ENCODE measurements at places on chromosomes 11 and 22. TPM values are rescaled to one million over a fixed set of nuclear protein-coding genes. Genes with fewer than 3 reads are reported as not detected.

TYR gene
- not detected for total RNA-seq

CAVIN3 gene
- 30.7 TPM for total RNA-seq

FUT4 gene
- total RNA-seq: 3.0 TPM

EFCAB6 gene
- 1.4 TPM for total RNA-seq

DEUP1 gene
- total RNA-seq: not detected

CDC42BPG gene
- total RNA-seq: 0.68 TPM

TREH gene
- not detected for total RNA-seq

EXPH5 gene
- total RNA-seq: 0.59 TPM

CSF2RB gene
- not detected for total RNA-seq

TMEM45B gene
- not detected for total RNA-seq

ZNRF3 gene
- total RNA-seq: 6.4 TPM

FBLN1 gene
- total RNA-seq: 240 TPM

USP35 gene
- total RNA-seq: 11.1 TPM

TCN2 gene
- 58.1 TPM for total RNA-seq

CHADL gene
- not detected for total RNA-seq

PGM2L1 gene
- total RNA-seq: 19.8 TPM

CCS gene
- total RNA-seq: 46.8 TPM

CHST1 gene
- total RNA-seq: 0.16 TPM

POU2AF2 gene
- total RNA-seq: not detected

SLC22A25 gene
- not detected for total RNA-seq

F2 gene
- 0.19 TPM for total RNA-seq

P2RY6 gene
- total RNA-seq: not detected

BTG4 gene
- total RNA-seq: not detected

CRYBB3 gene
- not detected for total RNA-seq

BRSK2 gene
- total RNA-seq: 1.9 TPM

RAC2 gene
- not detected for total RNA-seq
